ENCODE measurements at places on chromosomes 7 and 10. TPM values are rescaled to one million over a fixed set of nuclear protein-coding genes. Genes with fewer than 3 reads are reported as not detected.

DNA sequence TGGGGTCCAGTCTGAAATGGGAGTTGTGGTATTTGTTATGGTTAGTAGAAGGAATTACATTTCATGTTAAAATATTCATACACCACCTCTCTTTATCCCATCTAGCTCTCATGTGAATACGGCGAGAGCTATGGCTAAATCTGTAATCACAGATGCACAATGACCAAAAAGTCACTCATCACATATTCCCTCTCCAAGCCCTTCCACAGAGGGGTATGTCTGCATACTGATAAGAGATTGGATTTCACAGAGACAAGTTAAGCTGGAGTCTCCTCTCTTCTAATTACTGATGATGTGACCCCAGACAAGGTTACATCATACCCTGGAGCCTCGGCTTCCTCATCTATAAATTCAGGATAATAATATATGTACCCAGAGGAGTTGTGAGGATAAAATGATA is 237.8 kb upstream of the RHOBTB1 start:
- no peaks in the 10 kb centered on the region for H3K27me3 ChIP-seq
- H3K27ac ChIP-seq, result no peak overlapping the region

CALHM1 gene
- total RNA-seq, result not detected

ARHGEF35 gene
- total RNA-seq, result 31.0 TPM

LLCFC1 gene
- not detected for total RNA-seq

DNA sequence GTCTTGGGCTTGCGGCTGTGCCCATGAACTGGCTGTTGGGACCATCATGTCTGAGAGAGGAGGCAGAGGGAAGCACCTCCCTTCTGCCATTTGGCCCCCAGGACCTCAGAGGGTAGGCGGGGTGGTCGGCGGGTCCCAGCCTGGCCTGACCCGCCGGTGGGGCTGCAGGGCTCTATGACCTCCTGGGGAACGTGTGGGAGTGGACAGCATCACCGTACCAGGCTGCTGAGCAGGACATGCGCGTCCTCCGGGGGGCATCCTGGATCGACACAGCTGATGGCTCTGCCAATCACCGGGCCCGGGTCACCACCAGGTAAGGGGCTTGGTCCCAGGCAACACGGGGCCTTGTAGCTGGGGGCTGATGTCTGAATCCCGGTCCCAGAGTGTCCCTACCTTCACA is 14.1 kb downstream of the SUMF2 start:
- peaks cover 16% of the 10 kb centered on the region for H3K4me1 ChIP-seq
- DNase-seq, result no peak
- no peak overlapping the region for H3K4me3 ChIP-seq
- H3K27me3 ChIP-seq, result no peaks in the 10 kb centered on the region
- no peak overlapping the region for H3K27ac ChIP-seq

GRCh38 chr7:27160546-27161213 is 4.2 kb upstream of the HOXA7 start:
- peaks cover 12% of the 10 kb centered on the region for H3K4me1 ChIP-seq
- H3K4me3 ChIP-seq, result no peak overlapping the region
- H3K27me3 ChIP-seq, result peaks cover 64% of the 10 kb centered on the region
- no peaks in the 10 kb centered on the region for H3K36me3 ChIP-seq
- DNase-seq, result peak; percentile 86
- H3K27ac ChIP-seq, result no peak overlapping the region

DNA sequence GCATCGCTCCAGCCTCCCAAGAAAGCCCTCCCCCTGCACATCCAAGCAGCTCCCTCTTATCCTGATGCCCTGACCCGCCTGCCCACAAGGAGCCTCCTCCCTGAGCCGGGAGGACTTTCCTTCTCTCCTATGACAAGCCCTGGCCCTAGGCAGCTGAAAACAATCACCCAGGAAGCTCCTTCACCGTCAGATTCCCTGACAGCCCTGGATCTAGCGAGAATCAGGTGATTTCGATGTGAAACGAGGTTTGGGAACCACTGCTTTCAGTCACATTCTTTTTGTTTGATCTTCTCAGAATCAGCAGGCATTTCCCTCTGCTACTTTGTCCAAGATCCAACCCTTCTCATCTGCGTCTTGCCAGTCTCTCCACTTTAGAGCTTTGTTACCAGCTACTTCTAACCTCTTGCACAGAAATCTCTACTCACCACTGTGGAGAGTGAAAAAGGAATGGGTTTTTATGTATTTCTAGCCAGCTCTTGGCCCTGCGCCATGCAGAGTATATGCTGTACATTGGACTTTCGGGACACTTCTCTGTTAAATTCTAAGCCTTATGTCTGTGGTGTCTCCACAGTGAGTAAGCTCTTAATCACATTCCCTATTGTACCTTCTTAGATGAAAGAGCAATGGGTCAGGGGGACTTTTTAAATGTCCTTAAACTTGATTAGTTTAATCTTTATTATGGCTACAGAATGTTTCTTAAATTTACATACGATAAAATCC is 253.2 kb upstream of the C7orf33 start:
- peaks cover 4% of the 10 kb centered on the region for H3K4me1 ChIP-seq
- no peak for DNase-seq
- H3K27ac ChIP-seq, result no peak overlapping the region
- H3K27me3 ChIP-seq, result no peaks in the 10 kb centered on the region
- no peak overlapping the region for H3K4me3 ChIP-seq
- no peaks in the 10 kb centered on the region for H3K36me3 ChIP-seq

CYP2C19 gene
- total RNA-seq, result not detected

All from thyroid gland (tissue), 4 donors.